ENCODE measurements at places on chromosomes 2 and 18.

GRCh38 chr2:42493468-42494354, at the start of gene KCNG3:
TSS of gene KCNG3 (minus strand) at chr2:42493982. CDS start at chr2:42493501, 481 bp downstream.
- DNase-seq = no peak

DNA sequence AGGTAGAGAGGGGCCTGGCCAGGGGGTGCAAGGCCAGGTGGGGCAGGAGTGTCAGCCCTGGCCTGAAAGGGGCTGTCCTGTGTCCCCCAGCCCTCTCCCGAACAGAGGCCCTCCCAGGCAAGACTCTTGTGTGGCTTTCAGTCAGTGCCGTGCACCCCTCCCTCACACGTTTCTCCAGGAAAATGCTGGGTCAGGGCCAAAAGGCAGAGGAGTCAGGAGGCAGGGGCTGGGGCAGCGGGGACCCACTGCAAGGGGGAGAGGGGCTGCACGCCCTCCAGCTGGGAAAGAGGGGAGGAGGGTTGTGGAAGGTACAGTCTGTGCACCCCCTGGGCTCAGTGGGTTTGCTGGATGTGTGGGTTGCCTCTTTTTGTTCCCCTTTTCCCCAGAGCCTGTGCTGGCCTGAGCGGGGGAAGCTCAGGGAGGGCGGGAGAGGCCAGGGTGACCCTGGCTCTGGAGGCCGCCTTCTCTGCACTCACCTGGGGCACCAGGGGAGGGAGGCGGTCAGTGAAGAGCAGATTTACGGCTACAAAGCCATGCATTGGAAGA, 4.1 kb downstream of the KCNF1 start:
- no peak for DNase-seq

GRCh38 chr2:68089961-68090360, 27.2 kb upstream of the C1D start:
- no peak for DNase-seq

DNA sequence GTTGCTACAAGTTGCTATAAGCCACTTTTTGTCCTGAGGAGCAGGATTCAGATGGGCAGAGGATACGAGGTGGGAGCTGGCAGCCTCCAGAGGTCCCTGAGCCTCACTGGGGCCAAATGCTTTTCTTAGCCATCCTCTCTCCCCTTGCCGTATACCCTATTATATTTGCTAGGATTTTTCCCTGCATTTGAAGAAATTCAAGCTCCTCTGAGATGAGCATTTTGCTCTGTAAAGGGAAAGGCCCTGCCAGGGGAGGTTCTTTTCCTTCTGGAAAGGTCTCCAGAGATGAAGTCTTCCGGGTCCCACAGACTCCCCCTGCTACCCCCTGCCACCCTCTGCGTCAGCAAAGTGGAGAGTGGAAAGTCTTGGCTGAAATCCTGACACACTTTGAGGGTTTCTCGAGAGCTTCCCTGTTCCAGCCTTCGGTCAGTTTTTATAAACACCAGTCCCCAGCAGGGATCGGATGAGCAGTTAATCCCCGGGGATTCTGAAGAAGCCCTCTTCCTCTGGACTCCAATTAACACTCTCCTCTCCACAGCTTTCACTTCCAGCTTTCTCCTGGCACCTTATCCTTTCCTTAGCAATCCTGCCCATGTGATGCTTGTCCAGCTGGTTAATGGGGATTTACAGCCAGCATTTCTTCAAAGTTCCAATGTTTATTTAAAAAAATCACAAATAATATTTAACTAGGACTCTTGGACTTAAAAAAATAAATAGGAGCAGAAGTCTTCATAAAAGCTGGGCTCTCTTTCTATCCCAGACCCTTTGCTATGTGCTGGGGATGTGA, 13.1 kb downstream of the CYRIA start:
- DNase-seq = no peak

GRCh38 chr2:240628507-240628807, 3.2 kb downstream of the GPR35 start:
- DNase-seq = no peak

GRCh38 chr2:148027822-148028221, 6.9 kb downstream of the MBD5 start:
- DNase-seq = no peak

DNA sequence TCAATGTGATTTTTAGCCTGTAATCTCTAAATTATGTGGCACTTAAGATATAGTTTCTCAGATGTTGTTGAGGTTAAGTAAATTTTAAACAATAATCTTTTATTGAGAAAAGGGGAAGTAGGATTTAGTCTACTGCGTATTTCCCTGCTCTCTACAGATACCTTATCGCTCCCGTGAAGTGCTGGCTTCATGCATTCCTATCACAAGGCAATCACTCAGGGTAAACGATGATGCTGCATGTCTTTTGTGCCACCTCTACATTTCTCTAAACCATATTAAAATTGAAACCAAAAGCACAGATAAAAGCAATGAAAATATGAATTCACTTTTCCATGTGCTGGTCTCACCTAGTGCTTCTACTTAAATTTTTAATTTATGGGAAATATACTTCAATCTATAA, 14.4 kb upstream of the RPE start:
- DNase-seq = no peak

DNA sequence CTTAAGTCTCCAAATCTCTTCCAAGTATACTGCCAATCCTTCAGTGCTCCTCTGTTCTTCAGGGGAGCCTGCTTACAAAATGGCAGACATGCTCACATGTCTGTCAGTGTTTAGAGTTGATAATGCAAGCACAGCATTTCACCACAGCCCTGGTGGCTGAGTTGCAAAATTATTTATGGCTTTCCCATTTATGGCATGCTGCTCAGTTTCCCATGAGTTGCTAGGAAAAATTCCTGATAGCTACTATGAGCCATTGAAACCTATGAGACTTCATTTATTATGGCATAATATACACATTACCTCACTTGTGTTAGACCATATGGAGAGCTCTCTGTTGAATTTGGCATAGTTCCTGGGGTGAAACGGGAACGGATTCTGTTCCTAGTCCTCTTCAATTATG, 448.7 kb upstream of the TCF4 start:
- no peak for DNase-seq

DNA sequence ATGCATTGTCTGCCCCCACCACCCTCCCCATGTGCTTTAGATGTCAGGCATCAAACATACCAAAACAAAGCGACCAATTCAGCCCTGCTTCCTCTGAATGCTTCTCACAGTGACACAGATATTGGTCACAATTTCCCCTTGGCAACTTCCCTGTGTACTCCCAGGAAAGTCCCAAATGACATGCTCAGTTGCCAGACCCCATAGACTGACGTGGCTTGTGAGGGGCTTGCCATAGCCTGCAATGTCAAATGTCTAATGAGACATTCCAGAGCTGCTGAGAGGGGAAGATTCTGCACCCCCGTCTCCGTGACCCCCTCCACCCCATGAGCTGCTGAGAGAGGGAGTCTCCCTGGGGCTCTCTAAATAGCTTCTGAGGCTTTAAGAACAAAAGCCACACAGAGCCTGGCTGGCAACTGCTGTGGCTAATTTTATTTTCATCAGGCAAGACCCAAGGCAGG, 47.3 kb downstream of the RFTN2 start:
- peak; percentile 29 for DNase-seq

DNA sequence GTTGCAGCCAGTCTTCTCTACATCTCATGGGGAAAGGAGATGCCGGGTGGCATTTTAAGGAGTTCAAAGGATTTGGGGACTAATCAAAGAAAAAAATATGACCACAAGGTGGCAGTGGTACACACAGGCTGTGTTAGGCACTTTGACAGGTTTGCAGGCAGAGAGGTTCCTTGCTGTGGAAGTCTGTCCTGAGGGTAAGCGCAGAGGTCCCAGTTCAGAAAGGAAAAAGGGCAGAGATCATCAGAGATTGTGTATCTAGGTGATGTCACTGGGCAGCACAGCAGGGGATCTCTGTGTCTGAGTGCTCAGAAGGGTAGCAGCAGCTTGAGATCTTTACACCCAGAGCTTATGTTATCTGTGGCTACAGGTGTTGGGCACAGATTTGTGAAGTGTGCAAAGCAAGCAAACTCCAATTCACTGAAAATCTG, 231.4 kb downstream of the LRRTM1 start:
- DNase-seq = peak; percentile 3

DNA sequence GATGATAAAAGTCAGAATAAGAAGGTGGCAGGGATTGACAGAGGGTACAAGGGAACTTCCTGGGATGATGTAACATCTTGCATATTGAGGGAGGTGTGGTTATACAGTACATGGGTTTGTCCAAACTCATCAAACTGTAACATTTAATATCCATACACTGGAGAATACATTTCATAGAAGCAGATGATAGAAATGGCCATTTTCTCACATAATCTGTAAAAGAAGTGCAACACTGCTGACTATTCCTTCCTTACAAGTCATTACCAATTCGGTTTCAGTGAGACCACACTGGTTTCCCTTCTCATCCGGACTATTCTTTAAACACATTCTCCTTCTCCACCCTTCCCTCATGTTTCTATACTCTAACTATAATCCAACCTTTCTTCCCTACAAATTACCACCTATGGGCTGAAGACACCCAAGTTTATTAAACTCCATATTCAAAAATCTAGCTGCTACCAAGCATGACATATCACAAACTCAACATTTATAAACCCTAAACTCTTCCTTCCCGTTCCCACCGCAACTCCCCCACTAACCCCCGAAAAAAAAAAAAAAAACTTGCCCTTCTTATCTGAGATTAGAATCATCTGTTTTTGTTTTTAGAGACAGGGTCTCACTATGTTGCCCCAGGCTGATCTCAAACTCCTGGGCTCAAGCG, 1.6 kb downstream of the COX7A2L start:
- DNase-seq = no peak

DNA sequence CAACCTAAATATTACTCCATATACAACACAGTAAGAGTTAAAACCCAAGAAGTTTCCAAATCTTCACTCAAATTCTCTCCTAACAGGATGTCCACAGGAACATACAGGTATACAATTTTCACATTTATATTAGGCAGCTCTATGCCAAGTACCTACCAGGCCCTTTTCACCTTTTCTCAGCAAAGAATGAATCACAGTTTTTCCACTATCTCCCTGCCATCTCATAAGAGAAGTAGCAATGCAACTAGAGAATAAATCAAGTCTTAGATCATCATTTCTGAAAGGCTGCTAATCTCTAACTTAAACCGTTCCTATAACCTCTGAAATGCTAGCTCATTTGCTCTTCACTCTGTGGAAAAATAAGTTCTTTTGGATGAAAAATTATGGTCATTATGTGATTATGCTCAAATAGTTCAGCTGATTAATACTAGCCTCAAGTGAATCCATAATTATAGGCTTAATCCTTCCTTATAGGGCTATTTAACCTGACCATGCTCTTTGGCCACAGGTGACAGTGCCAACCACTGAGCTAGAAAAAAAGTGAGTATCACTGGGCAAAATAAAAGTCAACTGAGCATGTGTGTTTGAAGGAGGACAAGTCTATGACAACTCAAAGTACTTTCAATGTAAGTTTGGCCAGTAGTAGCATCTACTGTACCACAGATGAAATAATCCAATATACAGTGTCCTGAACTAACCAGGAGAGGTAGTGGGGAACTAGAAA, 79.7 kb downstream of the COBLL1 start:
- DNase-seq = no peak

DNA sequence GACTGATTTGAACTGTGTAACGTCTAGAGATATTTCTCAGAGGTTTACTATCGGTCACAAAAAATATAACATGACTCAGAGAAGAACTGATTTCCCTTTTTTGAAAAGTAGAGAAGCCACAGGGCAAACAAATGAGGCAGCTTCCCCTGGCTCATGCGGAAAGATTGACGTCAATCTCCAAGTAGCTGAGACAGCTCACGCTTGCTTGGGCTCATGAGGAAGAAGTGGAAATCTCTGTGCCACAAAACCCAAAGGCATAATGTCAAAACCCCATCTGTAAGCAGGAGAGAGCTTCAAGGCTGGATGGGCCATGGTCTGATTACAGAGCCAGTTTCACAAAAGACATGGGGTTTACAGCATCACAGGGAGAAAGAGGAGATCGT, 188.1 kb downstream of the ARL4C start:
- DNase-seq = peak; percentile 73

- DNase-seq = no peak
Observed at GRCh38 chr2:210459880-210460279, 16.7 kb downstream of the LANCL1 start.

DNA sequence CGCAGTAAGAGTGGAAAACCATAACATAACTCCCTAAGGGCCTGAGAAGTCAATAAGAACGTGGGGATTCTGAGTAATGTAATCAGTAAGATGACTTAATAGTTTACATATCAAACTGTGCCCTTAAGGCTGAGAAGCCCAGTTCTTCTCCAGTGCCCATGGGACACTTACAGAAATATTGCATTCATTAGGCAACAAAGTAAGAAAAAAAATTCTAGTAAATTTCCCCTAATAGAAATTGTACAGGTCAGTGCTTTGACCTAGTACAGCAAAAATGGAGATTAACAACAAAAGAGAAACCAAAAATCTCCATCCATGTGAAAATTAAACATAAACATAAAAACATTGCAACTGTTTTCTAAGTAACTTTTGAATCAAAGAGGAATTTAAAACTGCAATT, 139.8 kb upstream of the HS6ST1 start:
- DNase-seq = no peak
